Renal cortical epithelial cell (primary cell): ENCODE measurements at places on chromosomes 16 and 17. TPM values are rescaled to one million over a fixed set of nuclear protein-coding genes. Genes with fewer than 3 reads are reported as not detected.

Gene ABI3
- 0.17 TPM in 1 of 2 replicates, not detected in the other for total RNA-seq

Gene CA5A
- total RNA-seq, result not detected in 2 replicates

Gene SEC14L1
- total RNA-seq, result 49.1 and 112 TPM in 2 replicates

Gene ACSM2B
- 14.2 TPM in 1 of 2 replicates, not detected in the other for total RNA-seq

Gene SCNN1G
- total RNA-seq, result 0.17 TPM in 1 of 2 replicates, not detected in the other

Gene USP36
- total RNA-seq, result 14.8 and 33.5 TPM in 2 replicates

GRCh38 chr17:21460358-21460757 lies 84.2 kb downstream of the KCNJ12 start:
- peak; percentile 18 for DNase-seq

GRCh38 chr16:88585927-88586581 lies 15.9 kb downstream of the ZC3H18 start:
- no peak for DNase-seq

DNA sequence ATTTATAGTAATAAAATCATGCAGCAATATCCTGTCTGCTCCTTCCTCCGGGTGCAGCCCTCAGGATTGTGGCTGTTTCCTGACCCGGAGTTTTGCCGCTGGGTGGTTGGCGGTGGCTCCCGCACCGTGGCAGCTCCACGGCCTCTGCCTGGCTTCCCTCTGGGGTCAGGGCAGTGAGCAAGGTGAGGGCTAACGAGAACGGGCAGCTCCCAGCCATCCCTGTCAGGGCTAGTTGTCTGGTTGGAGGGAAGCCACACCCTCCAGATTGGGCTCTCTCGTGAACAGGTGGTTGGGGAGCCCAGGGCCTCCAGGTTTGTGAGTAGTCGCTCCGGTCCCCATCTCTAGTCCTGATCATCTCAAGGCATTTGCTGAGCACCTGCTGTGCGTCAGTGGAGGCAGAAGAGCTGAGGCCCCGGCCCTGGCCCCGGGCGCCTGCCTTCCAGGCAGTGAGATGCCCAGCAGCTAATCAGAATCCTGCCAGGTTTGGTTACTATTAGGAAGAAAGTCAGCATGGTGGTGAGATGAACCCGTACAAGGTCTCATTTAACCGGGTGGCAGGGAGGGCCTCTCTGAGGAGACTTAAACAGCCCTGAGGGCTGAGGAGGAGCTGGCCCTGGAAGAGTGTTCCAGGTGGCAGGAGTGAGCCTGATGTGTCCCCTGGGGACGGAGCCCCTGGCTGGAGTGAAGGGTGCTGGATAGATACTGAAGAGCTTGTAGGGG lies 2.3 kb upstream of the NUDT16L1 start:
- no peak for DNase-seq

DNA sequence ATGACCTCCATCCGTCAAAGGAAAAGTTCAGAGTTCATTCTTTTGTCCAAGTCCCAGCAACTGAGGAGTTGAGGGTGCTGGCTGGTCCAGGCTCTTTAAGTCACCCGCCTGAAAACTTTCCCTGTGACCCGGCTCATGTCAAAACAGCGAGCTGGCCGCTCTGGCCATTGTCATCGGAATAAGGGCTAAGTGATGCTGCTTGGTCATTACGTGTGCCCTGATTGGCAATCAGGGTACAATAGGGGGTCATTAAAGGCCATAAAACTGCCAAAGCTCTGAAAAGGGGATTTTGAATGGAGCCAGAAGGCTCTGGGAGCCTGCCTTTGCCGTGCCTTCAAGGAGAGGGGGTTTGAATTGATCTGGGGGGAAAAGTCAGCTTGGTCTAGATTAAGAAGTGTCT lies 88.5 kb upstream of the IRX3 start:
- DNase-seq, result no peak

GRCh38 chr16:17301184-17301583 lies 169.6 kb downstream of the XYLT1 start:
- DNase-seq, result no peak

GRCh38 chr16:60608971-60609370 lies 1427.3 kb downstream of the CDH8 start:
- DNase-seq, result no peak

DNA sequence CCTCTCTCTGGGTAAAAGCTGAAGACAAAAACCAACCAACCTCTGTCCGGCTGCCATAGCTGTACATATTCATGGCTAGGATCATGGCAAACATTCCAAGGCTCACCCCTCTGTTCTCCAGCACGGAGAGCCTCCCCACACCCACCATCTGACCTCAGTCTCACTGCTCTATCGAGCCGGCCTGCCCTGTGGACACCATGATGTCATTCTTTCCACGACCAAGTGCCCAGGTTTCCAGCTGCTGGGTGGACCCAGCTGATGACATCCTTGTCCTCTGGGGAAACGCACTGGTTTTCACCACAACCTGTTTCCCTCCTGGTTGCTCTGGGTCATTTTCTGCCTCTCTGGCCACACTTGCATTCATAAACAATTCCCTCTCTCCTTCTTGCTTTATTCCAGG lies 67.7 kb downstream of the NDEL1 start:
- no peak for DNase-seq

DNA sequence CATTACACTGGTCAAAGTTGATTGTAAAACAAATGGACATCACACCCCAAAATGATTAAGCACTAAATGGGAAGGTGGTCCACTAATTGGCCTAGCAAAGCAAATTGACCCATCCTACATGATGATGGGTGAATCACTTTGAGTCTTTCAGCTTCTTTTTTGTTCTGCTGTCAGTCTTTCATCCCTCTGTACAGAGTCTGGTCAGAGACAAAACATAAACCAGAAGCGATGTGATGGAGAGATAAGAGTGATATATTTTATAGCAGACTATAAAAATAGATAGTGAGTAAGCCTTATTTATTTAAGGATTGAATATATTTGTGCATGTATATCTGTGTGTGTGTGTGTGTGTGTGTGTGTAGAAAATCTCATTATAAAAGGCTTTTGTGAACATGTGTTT lies 618.4 kb upstream of the SOX9 start:
- no peak for DNase-seq

GRCh38 chr16:4038448-4038847 lies 77.8 kb downstream of the ADCY9 start:
- no peak for DNase-seq

GRCh38 chr17:36851250-36851649 lies 86.0 kb upstream of the LHX1 start:
- peak; percentile 39 for DNase-seq

GRCh38 chr17:41466988-41467387 lies at the start of gene KRT32:
KRT32 (minus strand) TSS chr17:41467386; CDS start chr17:41467325, 61 bp downstream.
- no peak for DNase-seq

DNA sequence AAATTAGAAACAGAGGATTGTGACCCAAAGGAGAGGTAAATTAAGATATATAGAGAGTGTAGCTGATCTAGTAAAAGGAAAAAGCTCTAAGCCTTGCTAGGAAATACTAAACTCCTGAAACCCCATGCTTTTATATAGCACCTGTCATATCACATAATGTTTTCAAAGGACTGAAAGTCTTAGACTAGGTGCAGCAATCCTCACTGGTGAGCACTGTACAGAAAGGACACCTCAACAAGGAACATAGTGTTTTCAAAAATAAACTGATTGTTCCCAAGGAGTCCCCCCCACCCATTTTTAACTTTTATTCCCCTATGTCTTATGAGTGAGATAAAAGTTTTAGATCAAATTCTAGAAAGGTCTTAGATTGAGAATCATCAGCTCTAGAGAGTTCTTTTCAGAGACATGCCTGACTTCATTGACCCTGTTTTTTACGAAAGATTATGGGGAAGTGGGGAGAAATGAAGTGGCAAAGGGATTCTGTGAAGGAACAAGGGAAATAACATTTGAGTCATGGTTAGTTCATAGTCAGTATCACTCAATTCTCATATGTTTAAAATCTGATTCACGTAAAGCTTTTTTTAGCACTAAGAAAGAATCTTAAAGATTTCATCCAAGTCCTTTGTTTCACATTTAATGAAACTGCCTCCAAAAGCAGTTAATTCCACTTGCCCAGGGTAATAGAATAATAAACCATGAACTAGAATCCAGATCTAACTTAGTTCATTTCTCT lies 166.4 kb downstream of the CYB561 start:
- DNase-seq, result peak; percentile 36

GRCh38 chr16:10539793-10540192 lies 40.6 kb downstream of the EMP2 start:
- DNase-seq, result no peak

- peak; percentile 34 for DNase-seq
Measured at GRCh38 chr16:14249291-14250032, 178.3 kb downstream of the MRTFB start.

GRCh38 chr16:78686601-78687000 lies 587.1 kb downstream of the WWOX start:
- DNase-seq, result no peak

- DNase-seq, result no peak
Measured at GRCh38 chr17:82638183-82638773, 10.0 kb downstream of the WDR45B start.

DNA sequence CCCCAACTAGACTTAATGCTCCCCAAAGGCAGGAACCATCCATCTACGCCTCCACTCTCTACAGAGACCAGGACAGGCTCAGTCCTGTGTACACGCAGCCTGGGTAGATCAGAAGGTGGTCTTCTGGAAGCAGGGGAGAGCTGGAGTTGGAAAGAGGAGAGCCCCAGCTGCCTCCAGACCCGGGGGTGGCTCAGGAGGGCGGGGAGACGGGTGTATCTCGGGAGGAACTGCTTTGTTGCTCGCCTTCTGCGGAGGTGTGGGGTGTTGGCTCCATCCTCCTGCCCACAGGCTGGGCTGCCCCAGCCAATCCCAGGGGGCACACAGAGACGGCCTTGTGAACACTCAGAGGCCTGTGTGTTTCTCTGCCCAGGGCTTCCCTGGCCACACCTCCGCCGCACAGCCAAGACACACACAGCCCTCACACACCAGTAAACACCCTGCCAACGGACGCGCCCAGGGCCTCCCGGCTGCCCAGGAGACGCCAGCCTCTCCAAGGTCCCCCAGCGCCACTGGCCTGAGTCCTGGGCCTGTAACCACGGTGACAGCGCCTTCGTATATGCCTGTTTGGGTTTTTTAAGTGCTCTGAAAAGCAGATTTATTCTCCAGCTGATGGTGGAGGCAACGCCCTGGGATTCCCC lies 143.4 kb upstream of the CDC42EP4 start:
- DNase-seq, result no peak

DNA sequence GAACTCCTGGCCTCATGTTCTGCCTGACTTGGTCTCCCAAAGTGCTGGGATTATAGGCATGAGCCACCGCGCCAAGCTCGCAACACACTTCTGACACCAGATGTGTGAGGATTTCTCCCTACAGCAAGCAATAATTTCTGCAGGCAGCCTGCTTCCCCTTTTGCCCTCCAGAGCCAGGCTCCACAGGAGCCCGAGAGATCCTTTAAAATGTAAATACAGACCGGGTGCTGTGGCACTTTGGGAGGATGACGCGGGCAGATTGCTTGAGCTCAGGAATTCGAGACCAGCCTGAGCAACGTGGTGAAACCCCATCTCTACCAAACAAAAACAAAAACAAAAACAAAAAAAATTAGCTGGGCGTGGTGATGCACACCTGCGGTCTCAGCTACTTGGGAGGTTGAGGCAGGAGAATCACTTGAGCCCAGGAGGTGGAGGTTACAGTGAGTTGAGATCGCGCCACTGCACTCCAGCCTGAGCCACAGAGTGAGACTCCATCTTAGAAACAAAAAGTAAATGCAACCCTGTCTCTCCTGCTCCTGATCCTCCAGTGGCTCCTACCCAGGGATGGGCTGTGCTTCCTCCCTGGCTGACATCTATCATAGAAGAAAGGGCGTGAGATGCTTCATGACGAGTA lies 14.7 kb downstream of the C16orf96 start:
- no peak for DNase-seq

DNA sequence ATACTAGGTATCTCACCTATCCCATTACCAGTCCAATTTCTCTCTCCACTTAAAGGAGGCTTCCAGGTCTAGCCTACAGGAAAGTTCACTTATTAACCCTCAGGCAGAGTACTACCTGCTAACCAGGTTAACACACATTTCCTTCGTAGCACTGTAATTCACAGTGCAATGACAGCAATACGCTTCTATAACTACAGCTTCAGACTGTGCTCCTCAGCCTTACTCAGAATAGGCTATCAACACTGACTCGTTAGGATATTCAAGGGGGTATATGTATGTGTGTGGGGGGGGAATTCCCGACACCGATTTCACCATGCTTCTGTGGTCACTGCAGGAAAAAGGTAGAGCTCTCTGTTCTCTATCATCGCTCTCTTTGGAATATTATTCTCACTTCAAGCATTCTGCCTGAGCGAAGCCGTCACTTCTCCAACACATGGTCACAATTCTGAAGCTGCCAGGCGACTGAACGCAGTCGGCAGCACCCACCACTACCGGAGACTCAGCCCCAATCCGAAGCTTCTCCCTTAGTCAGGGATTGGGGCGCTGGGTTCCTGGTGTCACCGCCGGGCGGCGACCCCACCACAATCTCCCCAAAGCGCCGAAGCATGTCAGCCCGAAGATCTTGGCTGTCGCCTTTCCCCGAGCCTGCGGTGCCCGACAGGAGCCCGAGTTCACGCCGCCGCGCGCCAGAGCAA lies 618 bp downstream of the GGA3 start:
- DNase-seq, result peak; percentile 25

GRCh38 chr17:5897275-5897911 lies 172.8 kb upstream of the WSCD1 start:
- DNase-seq, result no peak
